ENCODE measurements at places on chromosomes 6 and 20.
A peak's percentile ranks its signal among the peaks of the same experiment; 100 is the strongest.

GRCh38 chr6:20569000-20569610 lies 34.8 kb downstream of the CDKAL1 start:
- peak; percentile 51 for DNase-seq

GRCh38 chr20:9179193-9179802 lies 110.4 kb downstream of the PLCB4 start:
- DNase-seq, result peak; percentile 34

- DNase-seq, result peak; percentile 8
Observed at GRCh38 chr6:16539086-16539931, 222.0 kb downstream of the ATXN1 start.

GRCh38 chr20:38298768-38299288 lies 5.1 kb upstream of the BPI start:
- DNase-seq, result no peak

DNA sequence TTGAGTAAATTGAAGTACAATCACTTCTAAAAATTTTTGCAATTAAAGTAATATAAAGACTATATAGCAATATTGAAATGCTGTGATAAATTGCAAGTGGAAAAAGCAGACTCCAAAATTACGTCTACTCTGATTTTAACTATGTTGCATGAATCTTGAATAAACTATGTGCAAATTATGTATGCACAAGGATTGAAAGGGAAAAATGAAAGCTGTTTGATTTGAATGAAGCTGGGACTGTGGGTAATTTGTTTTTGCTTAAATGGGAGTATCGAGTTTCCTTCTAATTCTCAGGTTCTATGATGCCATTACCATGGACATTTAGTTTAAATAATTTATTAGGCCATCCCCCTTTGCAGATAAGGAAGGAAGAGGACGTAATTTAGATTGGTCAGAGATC lies 198.7 kb upstream of the MYLIP start:
- no peak for DNase-seq
